Dermis blood vessel endothelial cell (primary cell): ENCODE measurements at places on chromosomes 12 and 14. TPM values are rescaled to one million over a fixed set of nuclear protein-coding genes. Genes with fewer than 3 reads are reported as not detected.

TBC1D30 gene
- 19.6 and 19.9 TPM in 2 replicates for total RNA-seq

PRB2 gene
- total RNA-seq, result not detected in 2 replicates

PTCSC3 gene
- not detected in 2 replicates for total RNA-seq

PTPN21 gene
- 6.3 and 7.3 TPM in 2 replicates for total RNA-seq

RNASE1 gene
- total RNA-seq, result 28.6 and 64.0 TPM in 2 replicates

ARID2 gene
- 18.4 and 20.7 TPM in 2 replicates for total RNA-seq

IAPP gene
- not detected in 2 replicates for total RNA-seq

KIF5A gene
- 0.09 and 0.17 TPM in 2 replicates for total RNA-seq

CYP27B1 gene
- 0.17 and 0.47 TPM in 2 replicates for total RNA-seq

SYNJ2BP gene
- total RNA-seq, result 20.1 and 29.1 TPM in 2 replicates

NFATC4 gene
- total RNA-seq, result 8.8 and 11.1 TPM in 2 replicates

GRCh38 chr12:13011098-13011497, 11.0 kb upstream of the HEBP1 start:
- DNase-seq, result no peak

- DNase-seq, result no peak
Measured at GRCh38 chr14:74245292-74245691, 6.0 kb downstream of the VSX2 start.

- DNase-seq, result no peak
Measured at GRCh38 chr14:89924268-89924667, 30.3 kb downstream of the EFCAB11 start.

- DNase-seq, result no peak
Measured at GRCh38 chr12:118467641-118468305, 91.4 kb downstream of the SUDS3 start.

DNA sequence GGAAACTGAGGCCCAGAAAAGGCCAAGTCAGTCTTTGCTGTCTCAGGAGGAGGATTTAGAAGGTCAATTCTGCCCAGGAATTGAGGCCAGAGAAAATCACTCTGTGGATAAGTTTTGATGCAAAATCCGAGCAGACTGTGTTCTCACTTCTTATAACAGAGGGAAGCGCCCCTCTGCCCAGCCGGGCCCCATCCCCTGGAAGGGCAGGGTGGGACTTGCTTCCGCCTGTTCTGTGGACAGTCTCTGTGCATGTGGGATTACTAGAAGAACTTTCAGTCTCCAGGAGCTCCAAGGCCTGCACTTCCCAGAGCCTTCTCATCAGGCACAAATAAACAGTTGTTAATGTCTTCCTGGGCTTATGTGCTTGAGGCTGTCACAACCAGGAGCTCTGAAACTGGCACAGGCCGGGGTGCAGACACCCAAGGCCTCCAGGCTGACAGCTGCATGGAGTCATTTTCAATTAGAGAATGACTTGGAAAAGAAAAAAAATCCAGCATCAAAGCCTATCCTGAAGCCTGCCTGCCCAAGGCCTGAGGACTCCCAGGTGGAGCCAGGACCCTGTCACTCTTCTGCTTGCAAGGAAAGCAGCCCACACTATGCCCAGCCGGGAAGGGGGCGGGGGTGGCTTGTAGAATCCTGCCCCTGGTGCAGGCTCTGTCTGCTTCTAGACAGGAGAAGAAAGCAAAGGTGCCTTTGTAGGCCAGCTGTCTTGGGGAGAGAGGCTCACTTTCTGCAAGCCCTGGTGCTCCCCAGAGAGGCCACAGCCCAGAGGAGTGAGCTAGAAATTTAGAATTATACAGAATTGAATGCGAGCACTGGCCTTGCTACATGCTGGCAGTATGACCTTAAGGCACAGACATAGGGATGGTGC, 84.7 kb downstream of the NTF3 start:
- no peak for DNase-seq

DNA sequence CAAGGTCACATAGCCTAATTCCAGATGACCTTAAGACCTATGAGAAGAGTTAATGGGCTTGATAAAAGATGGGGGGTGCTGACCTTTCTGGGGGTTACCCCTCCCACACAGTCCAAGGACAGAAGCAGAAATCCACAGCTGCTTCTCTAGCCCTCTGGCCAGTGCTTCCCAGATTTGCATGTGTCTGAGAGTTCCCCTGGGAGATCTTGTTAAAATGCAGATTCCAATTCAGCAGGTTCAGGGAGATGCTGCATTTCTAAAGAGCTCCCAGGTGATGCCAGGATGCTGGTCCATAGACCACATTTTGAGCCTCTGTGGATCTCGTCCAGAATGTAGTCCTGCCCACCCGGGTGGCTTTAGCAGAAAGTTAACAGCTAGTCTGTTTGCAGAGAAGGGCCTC, 82.1 kb downstream of the WSCD2 start:
- DNase-seq, result no peak

- no peak for DNase-seq
Measured at GRCh38 chr14:31955936-31956579, 121.0 kb upstream of the ARHGAP5 start.

GRCh38 chr14:26867171-26867757, 269.4 kb upstream of the NOVA1 start:
- no peak for DNase-seq

GRCh38 chr12:92133171-92133570, 12.5 kb downstream of the BTG1 start:
- no peak for DNase-seq

- DNase-seq, result peak; percentile 49
Measured at GRCh38 chr14:54127526-54127925, 170.9 kb upstream of the BMP4 start.

DNA sequence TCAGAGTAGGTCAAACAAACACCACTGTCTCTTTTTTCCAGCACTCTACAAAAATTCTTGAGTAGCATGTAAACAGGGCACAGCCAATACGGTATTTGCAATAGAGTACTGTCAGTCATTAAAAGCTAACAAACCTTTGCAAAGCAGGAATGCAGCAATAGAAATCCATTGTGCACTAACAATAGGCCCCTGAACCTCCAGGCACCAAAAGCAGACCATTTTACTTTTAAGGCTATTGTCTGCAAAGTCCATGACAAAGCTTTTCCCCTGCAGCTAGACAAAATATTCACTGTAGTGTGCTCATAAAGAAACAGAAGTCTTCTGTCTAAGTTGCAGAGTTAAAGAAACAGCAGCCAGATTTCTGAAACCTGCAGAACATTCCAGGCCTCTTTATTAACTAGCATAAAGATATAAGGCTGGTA, 191.9 kb downstream of the SOX5 start:
- DNase-seq, result no peak

DNA sequence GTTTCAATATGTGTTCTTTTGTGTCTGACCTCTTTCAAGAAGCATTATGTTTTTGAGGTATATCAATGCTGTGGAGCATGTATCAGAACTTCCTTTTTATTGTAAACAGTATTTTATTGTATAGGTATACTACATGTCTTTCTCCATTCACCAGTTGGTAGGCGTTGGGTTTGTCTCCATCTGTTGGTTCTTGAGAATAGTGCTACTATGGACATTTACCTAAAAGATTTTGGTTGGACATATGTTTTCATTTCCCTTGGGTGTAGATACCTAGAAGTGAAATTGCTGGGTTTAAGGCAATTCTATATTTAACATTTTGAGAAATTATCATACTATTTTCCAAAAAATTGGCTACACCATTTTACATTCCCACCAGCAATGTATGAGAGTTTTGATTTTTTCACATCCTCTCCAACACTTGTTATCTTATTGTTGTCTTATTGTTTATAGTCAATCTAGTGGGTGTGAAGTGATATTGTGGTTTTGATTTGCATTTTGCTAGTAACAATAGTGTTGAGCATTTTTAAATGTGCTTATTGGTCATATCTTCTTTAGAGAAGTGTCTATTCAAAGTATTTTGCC, 409.2 kb downstream of the IPO8 start:
- DNase-seq, result peak; percentile 70

GRCh38 chr14:33307691-33308251, 369.1 kb downstream of the NPAS3 start:
- peak; percentile 69 for DNase-seq

DNA sequence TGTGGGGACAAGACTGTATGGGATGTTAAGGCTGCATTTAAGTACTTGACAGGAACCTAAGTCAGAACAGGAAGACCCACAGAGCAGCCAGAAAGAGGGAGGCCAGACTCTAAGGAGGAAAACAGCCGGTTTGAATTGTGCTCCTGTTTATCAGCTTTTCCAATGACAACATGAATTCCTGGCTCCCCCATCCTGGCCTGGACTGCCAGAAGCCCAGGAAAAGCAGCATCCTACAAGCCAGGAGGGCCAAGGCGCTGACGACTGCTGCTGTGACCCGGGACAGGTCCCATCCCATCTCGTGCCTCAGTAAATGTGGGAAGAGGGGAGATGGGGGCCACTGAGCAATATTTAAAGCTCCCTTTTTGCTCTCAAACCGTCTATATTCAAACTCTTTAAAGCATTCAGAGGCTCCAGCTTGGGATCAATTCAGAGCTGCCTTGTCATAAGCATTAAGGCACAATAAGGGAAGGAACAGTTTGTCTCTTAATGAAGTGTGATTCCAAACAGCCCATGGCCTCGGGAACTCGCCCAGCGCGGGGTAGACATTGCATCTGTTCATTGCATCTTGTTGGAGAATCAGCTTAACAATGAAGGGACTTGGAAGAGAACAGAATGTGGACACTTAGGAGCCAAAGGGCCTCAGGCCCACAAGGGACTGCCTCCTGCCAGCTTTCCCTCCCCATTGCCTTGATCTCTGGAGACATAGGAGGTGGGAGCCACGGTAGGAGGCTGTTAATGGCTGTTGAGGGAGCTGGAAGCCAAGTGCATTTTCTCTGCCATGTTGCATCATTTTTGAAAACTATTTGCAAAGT, 49.6 kb downstream of the CMKLR1 start:
- DNase-seq, result no peak

DNA sequence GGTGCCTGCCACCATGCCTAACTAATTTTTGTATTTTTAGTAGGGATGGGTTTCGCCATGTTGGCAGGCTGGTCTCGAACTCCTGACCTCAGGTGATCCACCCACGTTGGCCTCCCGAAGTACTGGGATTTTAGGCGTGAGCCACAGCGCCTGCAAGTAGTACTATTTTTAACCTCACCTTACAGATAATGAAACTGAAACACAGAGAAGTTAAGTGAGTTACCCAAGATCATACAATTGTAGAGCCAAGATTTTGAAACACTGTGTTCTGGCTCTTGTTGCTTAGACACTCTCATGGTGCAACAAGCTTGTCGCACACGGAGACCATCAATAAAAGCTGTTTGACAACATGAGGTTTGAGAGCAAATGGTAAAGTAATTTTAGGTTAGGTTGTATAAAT, 159.1 kb upstream of the LMNTD1 start:
- DNase-seq, result no peak

DNA sequence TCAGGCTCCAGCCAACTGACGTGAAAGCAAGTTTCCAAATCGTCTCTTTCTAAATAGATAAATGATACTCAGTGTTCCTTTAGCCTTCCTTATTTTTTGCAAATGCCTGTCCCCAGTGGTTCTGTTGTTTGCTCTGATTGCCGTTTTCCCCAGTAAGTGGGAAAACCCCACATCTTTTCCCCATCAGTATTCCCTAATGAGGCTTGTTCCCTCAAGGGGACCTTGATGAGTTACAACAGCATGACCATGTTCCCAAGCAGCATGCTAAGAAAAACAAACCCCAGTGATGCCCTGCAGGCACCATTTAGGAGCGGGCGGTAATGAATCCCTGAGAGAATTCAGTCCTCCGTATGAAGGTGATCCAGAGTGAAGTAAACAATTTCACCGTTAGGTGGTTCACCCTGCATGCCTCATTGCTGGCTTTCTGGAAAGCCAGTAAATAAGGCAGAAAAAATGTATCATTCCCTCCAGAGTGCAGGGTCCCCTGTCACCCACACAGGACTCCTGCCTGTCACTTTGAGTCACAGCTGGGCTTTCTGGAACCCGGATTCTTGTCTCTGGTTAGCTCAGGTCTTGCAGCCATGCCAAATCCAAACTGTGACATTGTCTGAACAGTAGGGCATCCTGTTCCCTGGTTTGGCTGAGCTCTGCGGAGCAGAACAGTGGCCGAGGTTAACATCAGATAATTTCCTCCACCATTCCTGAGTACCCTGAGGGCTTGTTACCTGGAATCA, 222.6 kb downstream of the RGS6 start:
- DNase-seq, result no peak

DNA sequence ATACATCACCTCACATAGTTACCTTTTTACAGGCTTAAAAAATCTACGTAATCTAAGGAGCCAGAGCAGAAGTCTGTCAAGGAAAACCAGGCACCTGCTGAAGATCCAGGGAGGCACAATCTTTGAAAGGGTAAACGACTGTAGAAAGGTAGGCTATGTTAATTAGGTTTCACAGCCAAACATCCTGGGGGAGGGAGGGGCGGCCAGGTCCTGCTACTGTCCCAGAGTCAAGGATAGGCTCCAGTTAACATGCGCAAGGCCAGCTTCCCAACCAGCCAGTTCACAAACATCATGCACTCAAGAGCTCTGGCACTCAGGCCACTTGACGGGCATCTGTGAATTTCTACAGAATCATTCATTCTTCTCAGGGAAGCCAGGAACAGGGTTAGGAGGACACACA, 22.9 kb downstream of the NIN start:
- no peak for DNase-seq

GRCh38 chr14:24813089-24813815, 179.3 kb upstream of the GZMB start:
- DNase-seq, result no peak

GRCh38 chr14:68934066-68934465, 45.0 kb downstream of the ACTN1 start:
- DNase-seq, result no peak

DNA sequence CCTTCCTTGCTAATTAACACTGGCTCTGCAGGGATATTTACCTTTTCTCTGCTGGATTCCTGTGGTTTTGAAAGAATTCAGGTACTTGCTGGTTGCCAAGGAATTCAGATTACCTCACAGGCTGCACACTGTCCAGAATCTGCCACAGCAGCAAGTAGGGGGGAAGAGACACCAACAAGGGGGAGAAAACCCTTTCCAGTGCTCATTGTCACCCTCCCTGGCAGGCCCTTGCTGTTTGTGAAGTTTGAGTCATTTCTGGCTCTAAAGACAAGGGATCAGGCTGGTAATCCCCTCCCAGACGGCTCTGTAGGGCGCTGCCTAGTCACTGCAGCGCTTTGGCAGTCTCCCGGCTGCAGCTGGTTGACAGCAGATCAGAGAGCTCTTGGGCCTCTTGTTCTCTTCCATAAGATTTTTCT, 50.8 kb downstream of the TTLL5 start:
- peak; percentile 72 for DNase-seq

- DNase-seq, result peak; percentile 88
Measured at GRCh38 chr12:122190842-122191668, 8.1 kb downstream of the LRRC43 start.

GRCh38 chr14:56162476-56162875, 44.3 kb downstream of the PELI2 start:
- no peak for DNase-seq

- no peak for DNase-seq
Measured at GRCh38 chr12:123399255-123399617, 15.3 kb downstream of the KMT5A start.

DNA sequence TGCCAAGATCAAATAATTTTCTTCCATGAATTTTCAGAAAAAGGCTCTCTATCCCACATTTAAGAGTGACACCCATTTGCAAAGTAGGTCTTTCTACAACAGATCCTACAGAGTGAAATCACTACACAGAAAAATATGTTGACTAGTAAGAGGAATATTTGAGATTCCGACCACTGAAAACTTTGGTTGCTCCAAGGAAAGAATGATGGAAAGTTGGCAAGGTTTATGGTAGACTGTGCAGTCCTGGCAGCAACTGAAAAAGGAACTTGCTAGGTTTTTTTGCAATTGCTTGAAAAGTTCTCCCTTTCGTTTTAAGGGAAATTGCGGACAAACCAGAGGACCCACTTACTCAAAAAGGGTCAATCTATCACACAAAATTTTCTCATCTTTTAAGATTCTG, 83.1 kb upstream of the TSPAN8 start:
- no peak for DNase-seq

- peak; percentile 82 for DNase-seq
Measured at GRCh38 chr12:26126340-26127284, 1.8 kb upstream of the BHLHE41 start.

- no peak for DNase-seq
Measured at GRCh38 chr14:101808020-101808641, 46.6 kb downstream of the PPP2R5C start.
